Heart right ventricle (tissue), 16 donors: ENCODE measurements at places on chromosomes 11 and 22. TPM values are rescaled to one million over a fixed set of nuclear protein-coding genes. Genes with fewer than 3 reads are reported as not detected.
A peak's percentile ranks its signal among the peaks of the same experiment; 100 is the strongest.

- no peak for DNase-seq
Observed at GRCh38 chr22:20904008-20904979, 12.9 kb upstream of the CRKL start.

DNA sequence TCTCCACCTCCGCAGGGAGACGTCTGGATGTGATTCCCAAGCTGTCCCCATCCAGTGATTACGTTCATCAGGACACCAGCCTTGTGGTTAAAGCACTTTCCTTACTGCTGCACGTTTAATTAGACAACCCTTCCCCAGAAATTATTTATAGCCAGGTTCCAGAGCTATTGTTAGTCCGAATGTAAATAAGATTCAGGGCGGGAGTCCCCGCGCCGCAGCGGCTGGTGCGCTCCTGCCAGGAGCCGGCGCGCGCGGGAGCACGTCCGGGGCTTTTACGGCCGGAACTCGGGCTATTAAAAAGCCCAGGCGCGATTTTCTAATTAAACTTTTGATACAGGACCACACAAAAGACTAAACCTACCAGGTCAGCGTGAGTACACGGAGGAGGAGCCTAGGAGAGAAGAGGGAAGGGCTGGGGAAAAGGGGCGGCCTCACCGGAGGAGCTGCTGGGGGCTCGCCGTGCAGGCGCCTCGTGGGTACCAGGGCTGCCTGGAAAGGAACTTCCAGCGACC, 538.3 kb downstream of the OPCML start:
- no peak for DNase-seq

GRCh38 chr11:107827041-107827440, 31.5 kb downstream of the SLC35F2 start:
- DNase-seq: no peak

- no peak for DNase-seq
Observed at GRCh38 chr11:60159868-60160267, 23.0 kb downstream of the MS4A6A start.

DNA sequence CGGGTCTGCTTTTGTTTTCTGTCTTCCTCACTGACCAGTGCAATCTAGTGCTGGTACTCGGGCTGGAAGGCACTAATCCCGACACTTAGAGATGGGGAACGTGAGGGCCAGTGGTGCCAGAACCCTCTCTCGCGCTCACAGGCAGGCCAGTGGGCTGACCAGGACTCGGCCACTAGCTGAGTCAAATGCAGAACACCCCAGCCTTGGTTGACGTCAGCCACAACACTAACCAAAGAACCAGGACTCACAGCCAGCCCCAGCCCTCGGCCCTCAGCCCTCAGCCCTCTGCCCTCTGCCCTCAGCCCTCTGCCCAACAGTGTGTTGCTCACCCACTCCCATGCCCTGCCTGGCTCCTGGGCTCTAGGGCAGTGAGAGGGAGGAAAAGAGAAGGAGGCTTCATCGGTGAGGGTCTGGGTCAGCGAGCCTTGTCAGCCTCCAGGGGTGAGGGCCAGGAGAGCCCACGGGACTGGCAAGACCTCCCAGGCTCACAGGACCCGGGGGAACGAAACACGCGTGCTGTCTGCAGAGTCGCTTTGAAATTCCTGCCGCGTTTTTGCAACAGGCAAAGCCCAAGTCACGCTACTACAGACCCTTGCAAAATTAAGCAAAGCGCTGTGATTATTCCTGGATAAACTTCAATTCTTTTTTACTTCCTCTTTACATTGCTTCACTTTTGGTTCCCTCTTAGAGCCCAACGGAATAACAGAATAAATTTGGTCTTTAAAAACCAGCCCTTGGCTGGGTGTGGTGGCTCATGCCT, 27.5 kb downstream of the KIAA0930 start:
- DNase-seq: peak; percentile 49

The TRIM66 gene
- 0.33 TPM for polyA plus RNA-seq

The APOBEC3H gene
- 0.80 TPM for polyA plus RNA-seq

- DNase-seq: peak; percentile 76
Observed at GRCh38 chr11:64844330-64845128, at the start of gene CDC42BPG. CDC42BPG (minus strand) TSS chr11:64844653; CDS start chr11:64844569, 84 bp downstream.

The CASP5 gene
- polyA plus RNA-seq: 0.03 TPM

The OR52B2 gene
- polyA plus RNA-seq: not detected

GRCh38 chr11:71395774-71396173, 52.4 kb downstream of the DHCR7 start:
- no peak for DNase-seq

The OR5A1 gene
- not detected for polyA plus RNA-seq

The CNIH2 gene
- polyA plus RNA-seq: 0.06 TPM

DNA sequence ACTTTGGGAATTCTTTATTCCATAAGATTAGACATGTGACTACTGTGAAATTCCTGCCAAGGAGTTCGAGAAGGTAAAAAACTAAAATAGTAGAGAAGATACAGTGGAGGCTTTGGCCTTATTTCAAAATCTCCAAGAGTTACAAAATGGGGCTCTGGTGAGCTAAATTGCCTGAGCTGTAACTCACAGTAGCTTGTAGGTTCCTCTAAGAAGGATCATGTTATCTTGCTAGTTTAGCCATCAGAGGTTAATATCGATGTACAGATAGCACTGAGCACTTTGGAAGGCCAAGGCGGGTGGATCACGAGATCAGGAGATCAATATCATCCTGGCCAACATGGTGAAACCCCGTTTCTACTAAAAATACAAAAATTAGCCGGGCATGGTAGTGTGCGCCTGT, 81.1 kb downstream of the USP35 start:
- DNase-seq: no peak

GRCh38 chr11:2092956-2093412, 46.2 kb downstream of the IGF2 start:
- DNase-seq: peak; percentile 86

The YPEL1 gene
- polyA plus RNA-seq: 4.2 TPM

- DNase-seq: no peak
Observed at GRCh38 chr11:83070044-83070701, 1.5 kb downstream of the RAB30 start.

DNA sequence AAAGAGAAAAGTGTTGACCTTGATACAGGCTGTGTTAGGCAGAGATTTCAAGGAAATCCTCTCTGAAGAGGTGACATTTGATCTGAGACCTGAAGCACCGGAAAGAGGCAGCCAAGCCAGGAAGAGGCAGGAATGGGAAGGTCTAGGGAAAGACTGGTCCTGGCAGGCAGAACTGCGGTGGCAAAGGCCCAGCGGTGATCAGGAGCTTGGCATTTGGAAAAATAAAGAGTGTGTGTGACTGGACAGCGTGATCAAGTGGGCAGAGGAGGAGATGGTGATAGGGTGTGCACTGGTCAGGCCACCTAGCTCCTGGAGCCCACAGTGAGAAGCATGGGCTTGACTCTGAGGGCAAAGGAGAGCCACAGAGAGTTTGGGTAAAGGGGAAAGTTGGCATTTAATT, 27.2 kb upstream of the GAB4 start:
- DNase-seq: no peak

GRCh38 chr11:10581481-10582019, 13.1 kb upstream of the LYVE1 start:
- no peak for DNase-seq

The MAJIN gene
- not detected for polyA plus RNA-seq

DNA sequence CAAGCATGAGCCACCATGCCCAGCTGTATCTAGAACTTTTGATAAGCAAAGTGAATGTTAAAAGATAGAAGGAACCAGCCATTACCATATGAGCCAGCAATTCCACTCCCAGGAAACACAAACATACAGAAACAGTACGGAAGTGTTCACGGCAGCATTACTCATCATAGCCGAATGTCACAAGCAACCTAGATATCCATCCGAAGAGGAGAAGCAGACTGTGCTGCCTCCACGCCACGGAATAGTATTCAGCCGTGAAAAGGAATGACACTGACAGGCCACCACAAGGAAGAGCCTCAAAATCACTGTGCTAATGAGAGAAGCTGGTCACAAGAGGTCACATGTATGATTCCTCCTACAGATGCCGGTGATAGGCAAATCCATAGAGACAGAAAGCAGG, 17.6 kb upstream of the MGAT3 start:
- no peak for DNase-seq

The EFCAB6 gene
- 0.44 TPM for polyA plus RNA-seq

The OR52E8 gene
- polyA plus RNA-seq: not detected

- DNase-seq: peak; percentile 67
Observed at GRCh38 chr11:44780940-44781631, 54.3 kb downstream of the TSPAN18 start.

GRCh38 chr11:65498977-65499712, at the start of gene MALAT1:
MALAT1 (plus strand) TSS chr11:65499045.
- DNase-seq: peak; percentile 96

DNA sequence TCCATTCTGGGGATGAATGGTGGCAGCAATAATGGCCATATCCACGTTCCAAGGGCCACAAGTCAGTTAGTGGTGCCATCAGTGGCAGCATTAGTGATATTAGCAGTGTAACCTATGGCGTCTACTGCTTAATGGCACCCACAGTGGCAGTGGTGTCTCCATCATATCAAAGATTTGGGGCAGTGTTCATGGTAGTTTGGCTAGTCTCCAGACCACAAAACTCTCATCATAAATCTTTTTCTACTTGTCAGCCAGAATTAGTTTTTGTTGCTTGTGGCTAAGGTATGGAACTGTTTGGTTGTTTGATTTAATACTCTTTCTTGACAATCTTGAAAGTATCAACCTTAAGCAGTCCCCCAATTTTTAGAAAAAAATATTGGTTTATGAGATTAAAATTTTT, 45.1 kb upstream of the DEUP1 start:
- DNase-seq: no peak

The TBX10 gene
- polyA plus RNA-seq: not detected

GRCh38 chr11:44766972-44767278, 40.2 kb downstream of the TSPAN18 start:
- DNase-seq: peak; percentile 67

DNA sequence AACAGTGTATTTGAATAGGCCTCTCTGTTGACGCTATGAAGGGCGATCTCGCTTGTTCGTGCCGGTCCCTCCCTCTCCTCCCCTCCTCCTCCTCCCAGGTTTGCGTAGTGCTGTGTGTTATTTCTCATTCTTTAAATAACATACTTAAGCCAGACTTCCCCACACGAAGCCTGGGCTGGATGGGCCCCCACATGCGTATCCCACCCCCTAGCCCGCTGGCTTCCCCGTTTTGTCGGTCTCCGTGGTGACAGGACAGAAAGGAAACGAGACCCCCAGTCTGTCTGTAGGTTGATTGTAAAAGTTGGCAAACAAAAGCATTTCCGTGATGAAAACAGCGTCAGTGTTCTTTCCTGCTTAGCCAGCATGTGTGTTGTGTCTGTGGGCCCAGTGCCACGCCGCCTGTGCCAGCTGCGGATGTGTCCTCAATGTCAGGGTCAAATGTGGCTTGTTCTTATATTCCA, 27.3 kb downstream of the FAM118A start:
- peak; percentile 88 for DNase-seq

The FAM180B gene
- polyA plus RNA-seq: not detected

The KCNC1 gene
- not detected for polyA plus RNA-seq

The GUCY1A2 gene
- 2.3 TPM for polyA plus RNA-seq

DNA sequence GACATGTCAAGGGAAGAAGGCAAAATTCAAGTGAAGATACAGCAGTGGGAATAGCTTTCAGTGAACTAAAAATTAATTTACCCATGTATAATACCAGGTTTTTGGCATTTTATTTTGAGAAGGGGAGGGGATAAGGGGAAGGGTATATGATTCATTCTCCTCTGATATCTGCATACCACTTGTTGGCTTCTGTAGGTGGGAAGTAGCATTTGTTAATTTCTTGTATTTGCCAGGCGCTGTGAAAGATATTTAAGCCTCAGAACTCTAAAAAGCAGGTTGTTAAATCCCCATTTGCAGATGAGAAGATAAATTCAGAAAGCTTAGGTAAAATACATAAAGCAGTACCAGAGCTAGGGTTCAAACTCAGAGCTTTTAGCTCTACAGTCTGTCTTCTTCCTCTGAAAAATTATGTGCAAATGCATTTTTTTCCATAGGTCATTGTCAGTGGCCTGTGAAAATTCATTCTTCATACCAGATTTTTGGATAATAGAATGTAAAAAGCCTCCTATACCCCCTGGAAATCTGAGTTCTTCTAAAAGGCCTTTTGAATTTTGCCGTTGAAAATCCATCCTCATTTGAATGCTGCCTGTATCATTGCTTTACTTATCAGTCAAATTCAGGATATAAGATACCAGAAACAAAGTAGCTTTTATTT, 221.3 kb downstream of the DDX10 start:
- DNase-seq: no peak

- no peak for DNase-seq
Observed at GRCh38 chr22:49764127-49764581, 63.5 kb downstream of the BRD1 start.

The PHOX2A gene
- polyA plus RNA-seq: not detected

The FREY1 gene
- 0.22 TPM for polyA plus RNA-seq

DNA sequence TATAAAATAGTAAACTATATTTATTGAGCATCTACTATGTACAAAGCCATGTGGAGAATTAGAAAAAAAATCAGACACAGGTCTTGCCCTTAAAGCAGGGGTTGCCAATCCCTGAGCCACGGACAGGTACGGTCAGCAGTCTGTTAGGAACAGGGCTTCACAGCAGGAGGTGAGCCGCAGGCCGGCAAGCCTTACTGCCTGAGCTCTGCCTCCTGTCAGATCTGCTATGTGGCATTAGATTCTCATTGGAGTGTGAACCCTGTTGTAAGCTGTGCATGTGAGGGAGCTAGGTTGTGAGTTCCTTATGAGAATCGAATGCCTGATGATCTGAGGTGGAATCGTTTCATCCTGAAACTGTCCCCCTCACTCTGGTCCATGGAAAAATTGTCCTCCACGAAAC, 2.1 kb upstream of the RAG2 start:
- DNase-seq: no peak

- no peak for DNase-seq
Observed at GRCh38 chr11:114239753-114240161, 56.4 kb upstream of the NNMT start.

DNA sequence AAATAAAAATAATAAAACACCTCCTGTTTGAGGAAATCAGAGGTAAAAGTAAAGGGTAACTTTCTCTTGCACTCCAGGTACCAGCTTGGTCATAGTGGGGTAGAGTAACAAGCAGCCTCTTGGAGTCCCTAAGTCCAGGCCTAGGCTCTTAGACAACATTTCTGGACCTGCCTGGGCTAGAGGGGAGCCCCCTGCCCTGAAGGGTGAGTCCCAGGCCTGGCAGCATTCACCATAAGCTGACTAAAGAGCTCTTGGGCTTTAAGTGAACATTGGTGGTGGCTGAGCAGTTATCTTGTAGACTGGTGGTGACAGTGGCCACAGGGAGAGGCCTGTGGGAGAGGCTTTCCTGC, 18.6 kb upstream of the OR56A3 start:
- no peak for DNase-seq

The TMEM218 gene
- polyA plus RNA-seq: 17.1 TPM

GRCh38 chr22:22023581-22024137, 41.1 kb upstream of the TOP3B start:
- no peak for DNase-seq

- no peak for DNase-seq
Observed at GRCh38 chr11:128523641-128524040, 63.7 kb downstream of the ETS1 start.

GRCh38 chr11:94638301-94638901, 71.2 kb downstream of the PIWIL4 start:
- no peak for DNase-seq

- DNase-seq: no peak
Observed at GRCh38 chr11:68480852-68481510, 20.4 kb downstream of the PPP6R3 start.

GRCh38 chr11:106540001-106540400, 462.5 kb downstream of the AASDHPPT start:
- DNase-seq: no peak
